ENCODE measurements at places on chromosomes 12 and 14.

DNA sequence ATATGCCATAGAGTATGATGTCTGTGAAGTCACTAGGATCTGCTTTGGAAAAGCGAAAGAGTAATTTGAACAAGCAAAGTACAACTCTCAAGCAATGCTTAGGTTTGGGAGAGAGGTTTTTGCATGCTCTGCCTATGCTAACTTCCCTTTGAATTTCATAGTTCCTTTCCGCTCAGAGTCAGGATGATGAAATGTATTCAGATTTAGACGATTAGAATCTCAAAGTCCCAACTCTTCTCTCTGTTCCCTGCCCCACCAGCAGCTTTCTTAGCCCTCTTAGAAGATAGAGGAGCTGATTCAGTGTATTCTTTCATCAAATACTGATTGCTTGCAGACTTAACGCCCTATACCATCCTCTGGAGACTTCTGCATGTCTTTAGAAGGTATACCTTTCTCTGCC is 11.5 kb downstream of the RAB5B start:
- DNase-seq, result no peak

DNA sequence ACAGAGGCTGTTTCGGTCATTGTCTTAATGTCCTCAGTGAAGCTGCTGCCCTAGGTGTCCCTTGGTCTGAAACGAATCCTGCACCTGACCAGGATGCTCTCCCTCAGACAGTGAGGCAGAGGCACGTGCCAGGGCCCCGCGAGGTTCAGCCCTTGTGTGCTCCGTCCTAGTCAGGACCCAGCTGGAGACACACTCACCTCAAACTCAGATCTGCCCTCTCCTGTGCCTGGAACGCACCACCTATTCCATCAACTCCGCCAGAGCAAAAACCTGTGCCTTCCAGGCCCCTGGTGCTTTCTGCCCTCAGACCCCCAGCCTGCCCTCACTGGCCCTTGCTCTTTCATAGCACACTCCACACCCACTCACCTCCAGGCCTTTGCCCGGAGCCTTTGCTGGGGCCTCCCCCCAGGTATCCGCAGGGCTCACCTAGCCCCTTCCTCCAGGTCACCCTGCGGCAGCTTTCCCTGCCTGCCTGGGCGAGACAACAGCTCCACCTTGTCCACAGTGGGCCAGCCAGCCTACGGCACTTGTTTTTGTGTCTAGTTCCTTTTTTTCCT is 150.6 kb downstream of the BCL11B start:
- DNase-seq, result no peak

GRCh38 chr14:100440207-100440631 is 117.1 kb downstream of the SLC25A47 start:
- peak; percentile 22 for DNase-seq

DNA sequence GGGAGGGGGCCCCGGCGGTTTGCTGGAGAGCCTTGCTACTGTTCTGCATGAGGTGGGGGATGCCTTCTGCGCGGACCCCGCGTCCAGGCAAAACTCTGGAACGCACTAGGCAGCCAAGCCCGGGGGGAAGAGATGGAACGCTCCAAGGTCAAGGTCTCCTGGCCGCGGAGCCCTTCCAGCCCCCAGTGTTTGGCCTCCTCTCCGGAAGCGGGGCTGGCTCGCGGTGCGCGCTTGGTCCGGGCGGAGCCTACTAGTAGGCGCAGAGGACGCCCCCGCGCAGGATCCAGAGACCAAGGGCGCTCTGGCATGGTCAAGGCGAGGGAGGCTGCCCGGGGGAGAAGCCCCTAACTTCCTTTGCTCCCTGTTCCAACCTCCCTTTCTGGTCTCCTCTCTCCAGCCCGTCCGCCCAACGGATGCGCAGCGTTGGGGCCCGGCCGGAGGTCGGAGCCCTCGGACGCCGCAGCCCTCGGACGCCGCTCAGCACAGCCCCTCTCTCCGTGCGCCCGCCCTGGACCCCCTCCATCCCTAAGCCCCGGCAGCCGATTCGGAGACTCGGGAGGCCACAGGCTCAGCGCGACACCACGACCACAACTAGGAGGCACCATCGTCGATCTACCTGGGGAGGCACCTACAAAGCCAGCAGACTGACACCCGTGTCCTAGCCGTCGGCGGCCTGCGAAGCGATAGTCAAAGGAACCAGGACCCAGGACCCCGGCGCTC is 669 bp upstream of the KCNK13 start:
- no peak for DNase-seq

GRCh38 chr14:71752111-71752738 is 180.0 kb upstream of the RGS6 start:
- no peak for DNase-seq

DNA sequence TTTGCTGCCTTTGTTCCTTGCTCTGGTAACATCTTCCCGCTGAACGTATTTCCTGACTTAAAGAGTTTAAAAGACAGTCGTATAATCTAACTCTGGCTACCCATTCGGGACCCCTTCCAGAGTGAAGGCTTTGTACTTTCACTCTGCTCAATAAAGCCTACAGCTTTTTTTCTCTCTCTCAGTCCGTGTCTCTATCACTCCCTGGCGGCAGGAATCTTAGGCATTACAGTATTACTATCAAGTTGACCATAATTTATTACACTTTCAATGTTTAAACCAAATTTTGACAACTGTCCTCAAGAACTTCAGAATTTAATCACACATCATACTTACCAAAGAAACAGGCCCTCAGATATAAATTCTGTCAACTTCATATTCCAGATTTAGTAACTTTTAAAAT is 967.9 kb downstream of the FSCB start:
- DNase-seq, result no peak

- no peak for DNase-seq
These were observed 20.0 kb downstream of the SLCO1B3 start for GRCh38 chr12:20830456-20830855.

GRCh38 chr14:93281937-93282336 is 50.9 kb downstream of the BTBD7 start:
- no peak for DNase-seq

DNA sequence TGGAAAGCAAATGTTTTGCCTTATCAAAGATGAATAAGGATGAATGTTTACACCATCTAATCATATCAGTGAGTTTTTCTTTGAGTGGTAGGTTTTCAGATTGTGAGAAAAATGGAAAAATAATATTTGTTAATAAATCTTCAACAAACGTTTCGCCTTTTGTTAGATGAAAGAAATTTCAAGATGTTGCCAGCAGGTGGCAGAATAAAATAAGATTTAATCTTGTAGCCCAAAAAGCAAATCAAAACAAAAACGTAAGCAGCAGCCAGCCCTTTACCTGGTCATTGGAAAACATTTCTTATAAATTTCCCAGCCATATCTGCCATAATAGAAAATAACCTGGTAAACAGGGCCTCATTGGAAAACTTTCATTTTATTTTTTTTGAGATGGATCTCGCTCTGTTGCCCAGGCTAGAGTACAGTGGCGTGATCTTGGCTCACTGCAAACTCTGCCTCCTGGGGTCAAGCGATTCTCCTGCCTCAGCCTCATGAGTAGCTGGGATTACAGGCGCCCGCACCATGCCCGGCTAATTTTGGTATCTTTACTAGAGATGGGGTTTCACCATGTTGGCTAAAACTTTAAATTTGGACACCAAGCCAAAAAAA is 15.4 kb upstream of the TMEM120B start:
- DNase-seq, result peak; percentile 79

GRCh38 chr14:25944020-25944419 is 653.8 kb downstream of the NOVA1 start:
- DNase-seq, result no peak

- peak; percentile 71 for DNase-seq
These were observed 23.5 kb upstream of the INF2 start for GRCh38 chr14:104665657-104666522.
